ENCODE measurements at places on chromosomes 7 and 10. TPM values are rescaled to one million over a fixed set of nuclear protein-coding genes. Genes with fewer than 3 reads are reported as not detected.

DNA sequence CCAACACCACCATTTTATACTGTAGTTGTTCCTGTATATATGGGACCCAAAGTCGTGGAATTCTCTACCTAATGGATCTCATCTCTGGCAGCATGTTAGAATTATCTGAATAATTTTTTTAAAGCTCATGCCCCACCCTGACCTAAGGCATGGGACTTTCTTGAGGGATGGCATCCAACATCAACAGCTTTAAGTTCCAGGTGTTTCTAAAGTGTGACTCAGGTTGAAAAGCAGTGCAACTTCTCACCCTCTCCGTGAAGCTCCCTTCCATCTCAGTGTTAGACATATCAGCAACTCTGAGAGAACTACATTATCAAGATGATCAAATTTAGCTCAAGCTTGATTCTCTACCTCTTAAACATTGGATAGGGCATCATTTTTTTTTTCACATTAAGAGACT is 18.1 kb upstream of the RAB18 start:
- DNase-seq = no peak

- DNase-seq = no peak
Observed at GRCh38 chr7:129865093-129865924, 87.5 kb downstream of the UBE2H start.

GRCh38 chr7:16975712-16976111 is 93.9 kb upstream of the AGR3 start:
- no peak for DNase-seq

The SYNPO2L gene
- total RNA-seq = 2.8 TPM

DNA sequence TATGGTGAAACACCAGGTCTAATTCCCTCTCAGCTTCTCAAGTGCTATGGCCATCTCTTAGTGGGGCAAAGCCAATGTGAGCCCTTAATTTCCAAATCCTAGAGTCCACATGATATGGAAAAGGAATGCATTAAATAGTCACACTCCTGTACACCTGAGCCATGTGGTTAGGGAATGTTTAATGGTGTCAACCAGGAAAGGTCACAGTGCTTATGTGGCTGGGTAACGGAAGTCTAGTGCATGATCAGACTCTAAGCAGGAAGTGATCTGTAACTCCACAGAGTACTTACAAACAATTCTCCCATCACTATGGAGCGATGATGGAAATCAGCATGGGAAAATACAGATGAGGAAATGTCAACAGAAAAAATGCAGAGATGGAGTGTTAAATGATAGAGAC is 148.8 kb downstream of the MAGI2 start:
- no peak for DNase-seq

The IDI2 gene
- total RNA-seq = not detected

The PPP1R17 gene
- total RNA-seq = not detected

The ATOH7 gene
- not detected for total RNA-seq
